Hypothalamus (tissue), 51 donors: ENCODE measurements at places on chromosomes 6 and 20.

DNA sequence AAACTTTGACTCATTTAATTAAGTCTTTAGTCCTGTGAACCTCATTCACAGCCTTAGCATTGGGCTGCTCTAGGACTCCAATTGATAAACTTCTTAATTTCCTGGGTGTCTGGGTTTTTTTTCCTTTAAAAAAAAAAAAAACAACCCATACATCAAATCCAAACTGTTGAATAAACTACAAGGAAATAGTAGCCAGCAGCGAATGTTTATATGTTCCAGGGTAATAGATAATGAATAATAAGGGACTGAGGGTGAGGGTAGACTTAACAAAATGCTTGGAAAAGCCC is 563.5 kb upstream of the AGPAT4 start:
- no peak for DNase-seq

GRCh38 chr6:36615018-36615761 is 21.0 kb downstream of the SRSF3 start:
- no peak for DNase-seq

DNA sequence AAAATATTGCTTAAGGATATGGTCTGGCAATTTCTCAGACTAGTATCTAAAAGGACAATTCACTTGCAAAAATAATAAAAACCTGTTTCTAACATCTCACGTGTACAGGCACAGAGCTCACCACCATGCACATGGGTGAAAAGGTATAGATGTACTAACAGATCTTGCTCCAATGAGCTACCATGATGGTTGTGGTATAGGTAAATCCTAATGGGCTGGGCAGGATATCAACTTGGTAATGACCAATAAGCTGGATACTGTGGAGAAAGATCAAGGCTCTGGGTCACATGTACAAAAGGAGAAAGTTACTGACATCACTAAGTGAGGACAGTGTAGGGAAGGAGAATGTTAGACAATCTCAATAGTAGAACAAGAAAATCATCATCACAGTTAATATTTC is 111.0 kb upstream of the NUP153 start:
- DNase-seq, result no peak

- DNase-seq, result no peak
Observed at GRCh38 chr20:53515749-53516148, 77.9 kb downstream of the ZNF217 start.

DNA sequence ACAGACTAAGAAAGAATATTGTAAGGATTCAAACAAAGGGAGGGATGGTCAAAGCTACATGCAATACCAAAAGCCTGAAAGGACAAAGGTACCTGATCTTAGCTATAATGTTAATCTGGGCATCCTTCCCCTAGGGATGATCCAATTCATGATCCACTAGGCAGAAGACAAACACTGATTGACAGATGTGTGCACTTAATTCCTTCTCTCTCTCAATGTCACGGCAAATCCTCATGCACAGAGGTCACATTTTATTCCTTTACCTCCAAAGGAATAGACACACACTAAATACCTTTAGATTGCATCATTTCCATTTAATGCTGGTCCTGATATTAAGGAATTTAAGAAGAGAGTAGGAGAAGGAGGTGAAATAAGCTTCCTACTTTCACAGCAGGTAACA is 73.4 kb downstream of the ZNF133 start:
- no peak for DNase-seq

- DNase-seq, result no peak
Observed at GRCh38 chr6:32327103-32327502, 44.6 kb downstream of the TSBP1 start.

- no peak for DNase-seq
Observed at GRCh38 chr6:32179766-32180405, 1.7 kb downstream of the RNF5 start.

GRCh38 chr6:113997116-113997515 is 26.2 kb upstream of the HDAC2 start:
- DNase-seq, result no peak

GRCh38 chr6:84554074-84554473 is 210.3 kb downstream of the TBX18 start:
- no peak for DNase-seq

- DNase-seq, result no peak
Observed at GRCh38 chr6:125844989-125845388, 54.2 kb downstream of the NCOA7 start.

- DNase-seq, result peak; percentile 38
Observed at GRCh38 chr20:63955281-63955826, 862 bp downstream of the UCKL1 start.

DNA sequence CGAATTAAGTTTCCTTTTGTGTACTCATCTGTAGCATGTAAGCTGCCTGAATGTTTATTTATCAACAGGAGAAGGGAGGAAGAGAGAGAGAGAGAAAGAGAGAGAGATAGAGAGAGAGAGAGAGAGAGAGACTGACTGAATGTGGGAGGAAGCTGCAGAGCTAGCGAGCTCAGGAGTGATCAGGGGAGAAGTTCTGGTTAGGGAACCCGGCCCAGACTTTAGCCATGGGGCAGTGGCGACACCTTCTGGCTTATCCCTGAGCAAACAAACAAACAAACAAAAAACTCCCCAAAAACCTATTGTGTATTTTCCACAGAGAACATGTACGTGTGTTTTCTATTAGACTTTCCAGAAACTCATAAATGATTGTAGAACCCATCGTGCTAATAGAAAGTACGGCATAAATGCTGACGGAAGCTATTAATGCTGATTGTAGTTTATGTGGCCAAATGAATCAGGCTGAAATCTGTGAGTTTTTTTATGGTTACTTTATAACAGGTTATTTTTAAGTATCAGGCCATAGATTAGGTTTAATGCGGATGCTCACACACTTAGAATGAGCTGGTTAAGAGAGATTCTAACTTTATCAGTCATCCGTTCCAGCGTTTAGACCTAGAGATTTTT is 92.8 kb downstream of the CLIC5 start:
- DNase-seq, result peak; percentile 6
